ENCODE measurements at places on chromosomes 1 and 21. TPM values are rescaled to one million over a fixed set of nuclear protein-coding genes. Genes with fewer than 3 reads are reported as not detected.
A peak's percentile ranks its signal among the peaks of the same experiment; 100 is the strongest.

- peak overlapping the region; percentile 23 for H3K4me3 ChIP-seq
- H3K36me3 ChIP-seq, result no peaks in the 10 kb centered on the region
- peaks cover 32% of the 10 kb centered on the region for H3K4me1 ChIP-seq
- DNase-seq, result peak; percentile 16
- no peaks in the 10 kb centered on the region for H3K27me3 ChIP-seq
Observed at GRCh38 chr21:33976082-33977016, 60.7 kb upstream of the ATP5PO start.

- H3K4me1 ChIP-seq, result no peaks in the 10 kb centered on the region
- DNase-seq, result no peak
- no peak overlapping the region for H3K27ac ChIP-seq
- no peaks in the 10 kb centered on the region for H3K36me3 ChIP-seq
- no peak overlapping the region for H3K4me3 ChIP-seq
Observed at GRCh38 chr1:245432228-245432875, 277.6 kb downstream of the KIF26B start.

The E2F2 gene
- 19.1 TPM for total RNA-seq

- H3K4me3 ChIP-seq, result no peak overlapping the region
- H3K36me3 ChIP-seq, result no peaks in the 10 kb centered on the region
- peaks cover 3% of the 10 kb centered on the region for H3K4me1 ChIP-seq
- no peak for DNase-seq
- H3K27me3 ChIP-seq, result no peaks in the 10 kb centered on the region
Observed at GRCh38 chr1:77536813-77537212, 145.6 kb downstream of the ZZZ3 start.

DNA sequence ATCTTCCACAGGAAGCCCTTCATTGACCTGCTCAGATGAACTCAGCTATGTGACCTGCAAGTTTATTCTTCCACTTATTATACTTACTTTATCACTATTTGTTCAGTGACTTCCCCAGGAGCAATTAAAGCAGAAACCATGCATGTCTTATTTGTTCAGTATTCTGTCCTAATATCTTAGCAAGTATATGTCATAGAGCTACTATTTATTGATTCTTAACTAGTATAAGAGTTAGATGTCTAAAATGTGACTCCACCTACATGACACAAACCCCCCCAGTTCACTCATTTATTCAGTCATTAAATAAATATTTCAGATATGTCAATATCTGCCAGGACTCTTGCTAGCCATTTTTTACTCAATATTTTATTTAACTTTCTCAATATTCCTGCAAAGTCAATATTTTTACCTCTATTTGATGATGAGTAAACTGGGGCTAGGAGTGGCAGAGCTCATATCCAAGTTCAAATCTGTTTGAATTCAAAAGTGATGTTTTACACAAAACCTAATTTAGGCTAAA is 469.0 kb upstream of the USP24 start:
- H3K27me3 ChIP-seq, result no peaks in the 10 kb centered on the region
- no peaks in the 10 kb centered on the region for H3K4me1 ChIP-seq
- H3K4me3 ChIP-seq, result no peak overlapping the region
- no peak for DNase-seq
- no peak overlapping the region for H3K27ac ChIP-seq

- no peaks in the 10 kb centered on the region for H3K4me1 ChIP-seq
- H3K4me3 ChIP-seq, result peak overlapping the region; percentile 49
- H3K27ac ChIP-seq, result no peak overlapping the region
- no peak for DNase-seq
Observed at GRCh38 chr21:25790122-25790877, 55.5 kb downstream of the GABPA start.

The GCSAML gene
- total RNA-seq, result 0.11 TPM

- H3K27me3 ChIP-seq, result no peaks in the 10 kb centered on the region
- H3K4me1 ChIP-seq, result no peaks in the 10 kb centered on the region
- H3K4me3 ChIP-seq, result no peak overlapping the region
- no peak overlapping the region for H3K27ac ChIP-seq
Observed at GRCh38 chr1:5682626-5683225, 309.5 kb downstream of the NPHP4 start.

DNA sequence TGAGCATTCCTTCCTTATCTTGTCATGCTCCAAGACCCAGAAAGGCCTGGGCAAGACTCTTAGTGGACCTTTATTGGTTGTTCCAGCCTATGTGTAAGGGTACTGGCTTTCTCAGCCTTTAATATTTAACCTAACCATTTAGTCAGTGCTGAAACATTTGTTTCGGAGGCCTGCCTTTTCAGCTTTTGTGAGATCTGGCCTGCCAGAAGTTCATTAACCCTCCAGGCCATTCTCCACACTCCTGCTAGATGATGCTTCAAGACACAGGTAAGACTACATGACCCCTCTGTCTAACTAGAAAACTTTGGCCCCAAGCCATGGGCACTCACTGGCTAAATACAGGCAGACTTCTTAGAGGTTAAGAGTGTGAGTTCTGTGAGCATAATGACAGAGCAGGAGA is 138.4 kb upstream of the ZP4 start:
- no peak overlapping the region for H3K27ac ChIP-seq
- H3K27me3 ChIP-seq, result no peaks in the 10 kb centered on the region
- DNase-seq, result no peak
- H3K4me1 ChIP-seq, result no peaks in the 10 kb centered on the region
- no peak overlapping the region for H3K4me3 ChIP-seq

The OR2T29 gene
- not detected for total RNA-seq

DNA sequence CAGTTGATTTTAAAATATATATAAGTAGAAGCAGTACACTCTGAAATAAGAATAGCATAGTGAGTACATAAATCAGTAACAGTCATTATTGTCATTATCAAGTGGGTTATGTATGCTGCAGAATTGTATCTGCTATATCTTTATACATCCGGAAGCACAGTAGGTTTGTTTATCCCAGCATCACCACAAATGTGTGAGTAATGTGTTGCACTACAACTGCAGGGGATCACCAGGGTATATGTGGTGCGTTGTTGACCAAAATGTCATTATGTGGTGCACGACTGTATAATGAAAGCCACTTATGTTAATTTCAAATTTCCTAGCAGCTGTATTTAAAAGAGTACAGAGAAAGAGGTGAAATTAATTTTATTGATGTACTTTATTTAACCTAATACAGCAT is 87.7 kb upstream of the GADD45A start:
- no peak overlapping the region for H3K27ac ChIP-seq
- no peaks in the 10 kb centered on the region for H3K27me3 ChIP-seq
- no peak for DNase-seq
- H3K4me3 ChIP-seq, result no peak overlapping the region
- no peaks in the 10 kb centered on the region for H3K4me1 ChIP-seq

The FALEC gene
- not detected for total RNA-seq

DNA sequence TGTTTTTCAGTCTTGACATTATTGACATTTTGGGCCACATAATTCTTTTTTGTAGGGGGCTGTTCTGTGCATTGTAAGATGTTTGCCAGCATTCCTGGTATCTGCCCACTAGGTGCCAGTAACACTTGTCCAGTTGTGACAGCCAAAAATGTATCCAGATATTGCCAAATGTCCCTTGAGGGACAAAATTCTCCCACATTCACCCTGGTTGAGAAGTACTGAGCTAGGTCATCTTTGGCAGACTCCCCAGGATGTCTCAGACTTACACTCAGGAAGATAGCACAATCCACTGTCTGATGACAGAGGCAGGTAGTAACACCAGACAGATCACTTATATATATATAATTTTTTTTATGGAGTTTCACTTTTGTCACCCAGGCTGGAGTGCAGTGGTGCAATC is 5.9 kb downstream of the CD48 start:
- H3K4me1 ChIP-seq, result peaks cover 92% of the 10 kb centered on the region
- H3K36me3 ChIP-seq, result peaks cover 5% of the 10 kb centered on the region
- H3K27me3 ChIP-seq, result no peaks in the 10 kb centered on the region
- no peak for DNase-seq
- no peak overlapping the region for H3K4me3 ChIP-seq
- no peak overlapping the region for H3K27ac ChIP-seq

The KDF1 gene
- total RNA-seq, result 0.24 TPM

DNA sequence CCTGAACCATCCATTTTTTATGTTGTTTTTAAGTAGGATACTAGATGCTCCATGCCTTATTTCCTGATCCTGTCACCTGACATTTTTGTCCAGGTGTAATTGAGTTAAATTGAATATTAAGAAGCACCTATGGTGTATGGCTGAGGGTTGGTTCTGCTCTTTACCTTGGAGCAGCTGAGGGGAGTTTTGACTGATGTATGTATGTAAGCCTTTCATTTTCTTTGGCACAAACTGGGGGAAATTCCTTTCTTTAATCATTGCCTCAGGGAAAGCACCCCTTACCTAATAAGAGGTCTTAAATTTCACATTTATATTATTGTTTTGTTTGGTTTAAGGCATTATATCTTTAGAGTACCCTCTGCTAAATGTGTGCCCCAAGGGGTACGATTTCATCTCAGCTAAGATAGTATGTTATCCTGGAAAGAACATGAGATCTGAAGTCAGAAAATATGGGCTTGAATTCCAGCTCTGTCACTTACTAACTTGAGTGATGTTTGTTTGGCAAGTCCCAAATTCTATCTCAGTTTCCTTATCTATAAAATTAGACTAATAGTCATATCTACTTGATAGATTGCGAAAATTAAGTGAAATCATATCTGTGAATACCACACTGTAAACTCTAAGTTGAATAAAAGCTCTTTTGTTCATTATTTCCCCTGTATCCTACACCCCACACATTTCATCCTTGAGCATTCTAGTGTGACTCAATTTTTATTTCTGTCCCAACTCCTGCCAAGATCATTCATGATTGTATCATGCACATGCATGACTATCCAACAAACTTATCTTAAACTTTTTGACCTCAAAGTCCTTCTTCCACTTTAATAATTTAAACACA is 57.7 kb upstream of the NUF2 start:
- no peaks in the 10 kb centered on the region for H3K36me3 ChIP-seq
- no peak overlapping the region for H3K27ac ChIP-seq
- DNase-seq, result no peak
- no peaks in the 10 kb centered on the region for H3K4me1 ChIP-seq
- H3K27me3 ChIP-seq, result no peaks in the 10 kb centered on the region

DNA sequence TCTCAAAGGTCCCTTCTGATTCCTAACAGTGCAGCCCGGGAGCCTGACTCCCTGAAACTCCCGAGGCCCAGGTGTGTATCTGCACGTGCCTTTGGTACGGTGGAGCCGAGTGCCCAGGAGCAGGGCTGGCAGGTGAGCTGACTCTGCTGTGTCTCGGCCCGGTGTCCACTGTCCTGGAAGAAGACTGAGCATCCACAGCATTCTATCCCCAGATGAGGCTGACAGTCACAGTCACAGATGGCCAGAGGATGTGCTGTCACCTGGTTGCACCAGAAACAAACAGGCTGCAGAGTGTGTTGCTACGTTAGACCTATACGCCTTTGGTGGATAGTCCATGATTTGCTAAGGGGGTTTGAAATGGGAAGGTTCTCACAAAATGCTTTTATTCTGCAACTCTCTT is 9.8 kb downstream of the ETV3L start:
- no peak overlapping the region for H3K27ac ChIP-seq
- H3K4me3 ChIP-seq, result no peak overlapping the region
- H3K27me3 ChIP-seq, result no peaks in the 10 kb centered on the region
- no peaks in the 10 kb centered on the region for H3K36me3 ChIP-seq

The FCRLA gene
- total RNA-seq, result not detected

The SEMA6C gene
- total RNA-seq, result 3.1 TPM

GRCh38 chr1:36975642-36976041 is 58.7 kb downstream of the GRIK3 start:
- no peak overlapping the region for H3K27ac ChIP-seq
- no peaks in the 10 kb centered on the region for H3K36me3 ChIP-seq
- no peak overlapping the region for H3K4me3 ChIP-seq

The RGS5 gene
- 2.8 TPM for total RNA-seq

The LAMC1 gene
- 0.33 TPM for total RNA-seq

- peaks cover 19% of the 10 kb centered on the region for H3K4me1 ChIP-seq
- no peak for DNase-seq
- no peaks in the 10 kb centered on the region for H3K27me3 ChIP-seq
- no peak overlapping the region for H3K27ac ChIP-seq
- H3K4me3 ChIP-seq, result no peak overlapping the region
Observed at GRCh38 chr1:236468625-236469024, 55.2 kb upstream of the LGALS8 start.

The BMP8B gene
- total RNA-seq, result 0.91 TPM

- no peak for DNase-seq
- no peaks in the 10 kb centered on the region for H3K4me1 ChIP-seq
Observed at GRCh38 chr21:39908265-39908923, 41.2 kb downstream of the PCP4 start.

DNA sequence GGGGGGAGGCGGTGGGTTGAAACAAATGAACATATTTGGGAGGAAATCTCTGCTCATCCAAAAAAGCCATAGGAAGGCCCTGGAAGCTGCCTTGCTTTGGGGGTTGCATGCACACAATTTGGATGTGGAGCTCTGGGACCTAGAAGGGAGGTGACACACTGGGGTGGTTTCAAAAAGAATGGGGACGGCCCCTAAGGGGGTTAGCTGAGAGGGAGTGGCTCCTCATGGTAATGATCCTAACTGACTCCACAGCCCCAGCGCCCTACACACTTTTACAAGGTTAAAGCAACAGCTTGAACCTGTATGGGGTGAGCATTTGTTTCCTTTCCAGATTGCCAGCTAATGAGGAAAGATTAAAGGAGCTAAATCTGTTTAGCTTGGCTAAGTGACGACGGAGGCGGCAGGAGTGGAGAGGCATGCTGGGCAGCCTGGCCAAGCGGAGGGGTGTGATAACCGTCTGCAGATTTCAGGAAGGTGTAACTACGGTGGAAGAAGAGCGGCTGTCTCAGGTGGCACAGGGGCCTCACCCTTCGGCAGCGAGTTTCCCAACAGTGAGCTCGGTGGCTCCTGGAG is 107.3 kb downstream of the RNF220 start:
- H3K27ac ChIP-seq, result no peak overlapping the region
- H3K27me3 ChIP-seq, result no peaks in the 10 kb centered on the region
- H3K4me3 ChIP-seq, result no peak overlapping the region
- DNase-seq, result no peak
- no peaks in the 10 kb centered on the region for H3K36me3 ChIP-seq

DNA sequence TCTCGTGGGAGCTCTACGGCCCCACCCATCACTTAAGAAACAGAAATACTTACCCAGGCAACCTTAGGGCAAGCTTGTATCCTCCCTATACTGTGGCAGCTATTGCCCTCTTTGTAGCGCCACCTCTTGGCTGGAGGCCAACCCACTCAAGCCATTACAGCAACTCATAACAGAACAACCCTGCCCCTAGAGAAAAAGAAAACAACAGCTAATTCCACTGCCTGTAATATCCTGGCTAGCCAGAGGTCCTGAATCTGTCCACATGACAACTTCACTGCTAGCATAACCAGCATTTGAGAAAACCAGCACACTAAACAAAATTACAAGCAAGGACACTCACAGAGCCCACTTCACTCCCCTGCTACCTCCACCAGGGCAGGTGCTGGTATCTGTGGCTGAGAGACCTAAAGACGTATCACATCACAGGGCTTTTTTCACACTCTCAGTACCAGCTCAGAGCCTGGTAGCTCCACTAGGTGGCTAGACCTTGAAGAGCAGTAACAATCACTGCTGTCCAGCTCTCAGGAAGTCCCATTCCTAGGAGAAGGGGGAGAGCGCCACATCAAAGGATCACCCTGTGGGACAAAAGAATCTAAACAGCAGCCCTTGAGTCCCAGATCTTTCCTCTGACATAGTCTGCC is 14.5 kb upstream of the MX1 start:
- H3K4me3 ChIP-seq, result no peak overlapping the region
- H3K4me1 ChIP-seq, result no peaks in the 10 kb centered on the region
- peaks cover 14% of the 10 kb centered on the region for H3K36me3 ChIP-seq
- DNase-seq, result no peak
- no peaks in the 10 kb centered on the region for H3K27me3 ChIP-seq
- no peak overlapping the region for H3K27ac ChIP-seq

The IFNLR1 gene
- 5.4 TPM for total RNA-seq

The PARP1 gene
- total RNA-seq, result 224 TPM

GRCh38 chr1:47367651-47368050 is 34.1 kb downstream of the CMPK1 start:
- DNase-seq, result no peak
- no peaks in the 10 kb centered on the region for H3K4me1 ChIP-seq
- H3K27ac ChIP-seq, result no peak overlapping the region
